ENCODE measurements at places on chromosomes 12 and 14.

DNA sequence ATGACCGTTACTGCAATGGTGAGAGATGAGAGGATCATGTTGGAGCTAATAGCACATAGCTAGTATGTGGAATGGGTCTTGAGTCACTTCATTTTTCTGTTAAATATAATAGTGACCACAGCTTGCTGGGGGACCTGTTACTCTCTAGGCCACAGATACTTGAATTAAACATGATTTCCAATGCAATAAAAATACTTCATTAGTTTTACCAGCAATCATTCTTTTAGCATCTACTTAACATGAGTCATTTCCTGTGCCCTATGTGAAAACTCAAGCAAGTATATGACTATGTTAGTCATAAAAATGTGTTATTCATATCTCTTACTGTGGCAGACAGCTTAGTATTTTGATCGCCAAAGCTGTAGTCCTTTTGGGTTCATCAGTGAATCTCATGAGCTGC is 798.8 kb downstream of the SLC16A7 start:
- no peak for DNase-seq

DNA sequence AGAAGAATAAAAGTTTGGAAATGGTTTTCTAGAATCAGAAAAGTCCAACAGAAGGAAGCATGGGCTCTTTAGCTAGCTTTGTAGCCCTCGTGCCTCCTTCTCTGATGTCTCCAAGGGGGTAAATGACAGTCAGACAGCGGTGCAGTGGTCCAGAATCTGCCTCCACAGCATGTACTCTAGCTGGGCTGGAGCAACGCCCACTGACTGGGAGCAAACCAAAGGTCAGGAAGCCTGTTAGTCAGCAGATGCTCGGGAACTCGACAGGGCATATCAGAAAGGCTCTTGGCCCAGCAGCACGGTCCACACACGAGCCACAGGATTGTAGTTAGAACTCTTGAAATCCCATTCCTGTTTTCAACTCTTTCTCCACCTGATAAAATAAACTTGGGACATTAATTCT is 164.3 kb downstream of the GRIN2B start:
- no peak for DNase-seq

GRCh38 chr12:124884587-124885438 is 21.1 kb upstream of the SCARB1 start:
- DNase-seq: peak; percentile 70

DNA sequence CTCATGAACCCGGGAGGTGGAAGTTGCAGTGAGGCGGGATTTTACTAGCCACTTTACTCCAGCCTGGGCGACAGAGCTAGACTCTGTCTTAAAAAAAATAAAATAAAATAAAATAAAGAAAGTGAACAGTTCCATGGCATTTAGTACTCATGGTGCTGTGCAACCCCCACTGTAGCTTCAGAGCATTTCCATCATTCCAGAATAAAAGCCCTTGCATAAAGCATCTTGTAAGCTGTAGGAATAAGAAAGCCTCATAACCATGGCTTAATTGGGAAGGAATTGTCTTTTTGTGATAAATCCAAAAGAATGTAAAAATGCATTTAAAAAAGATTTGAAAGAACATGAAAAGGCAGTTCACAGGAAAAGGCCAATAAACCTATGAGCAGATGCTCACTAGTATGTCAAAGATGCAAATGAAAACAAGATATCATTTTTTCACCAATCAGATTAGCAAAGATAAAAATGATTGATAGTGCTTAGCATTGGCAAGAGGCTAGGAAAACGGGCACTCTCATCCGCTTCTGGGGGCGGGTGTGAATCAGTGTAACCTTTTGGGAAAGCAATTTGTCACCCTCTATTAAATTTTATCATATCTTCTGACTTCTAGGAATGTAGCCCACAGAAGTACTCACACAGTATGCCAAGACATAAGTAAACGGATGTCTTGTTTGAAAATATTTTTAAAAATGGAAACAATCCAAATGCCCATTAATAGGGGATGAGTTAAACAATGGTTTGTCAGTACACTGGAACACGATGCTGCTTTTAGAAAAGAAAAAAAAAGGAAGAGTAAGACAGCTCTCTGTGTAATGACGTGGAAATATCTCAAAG is 46.6 kb downstream of the CFAP251 start:
- peak; percentile 42 for DNase-seq

DNA sequence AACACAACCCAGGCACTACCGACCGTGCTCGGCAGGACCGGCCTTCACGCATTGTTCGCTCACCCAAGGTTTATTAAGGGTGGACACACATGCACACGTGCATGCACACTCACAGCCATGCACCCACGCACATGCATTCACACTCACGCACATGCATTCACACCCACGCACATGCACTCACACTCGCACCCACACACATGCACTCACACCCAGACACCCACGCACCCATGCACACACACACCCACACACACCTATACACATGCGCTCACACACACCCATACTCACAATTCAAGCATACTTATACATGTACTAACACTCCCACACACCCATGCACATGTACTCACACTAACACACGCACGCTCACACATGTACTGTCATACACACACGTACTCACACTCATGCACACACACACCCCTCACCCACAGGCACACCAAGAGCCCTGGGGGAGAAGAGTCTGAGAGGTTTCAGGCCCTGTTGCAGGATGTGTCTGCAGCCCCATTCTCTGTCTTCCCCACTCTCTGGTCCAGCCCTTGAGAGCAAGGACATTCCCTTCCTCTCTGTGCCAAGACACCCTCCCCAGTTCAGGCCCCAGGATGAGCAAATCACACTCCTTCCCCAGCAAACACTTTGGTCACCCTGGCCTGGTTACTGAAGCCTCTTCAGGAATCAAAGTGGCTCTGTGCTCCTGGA is 49.4 kb upstream of the BCL11B start:
- DNase-seq: no peak

DNA sequence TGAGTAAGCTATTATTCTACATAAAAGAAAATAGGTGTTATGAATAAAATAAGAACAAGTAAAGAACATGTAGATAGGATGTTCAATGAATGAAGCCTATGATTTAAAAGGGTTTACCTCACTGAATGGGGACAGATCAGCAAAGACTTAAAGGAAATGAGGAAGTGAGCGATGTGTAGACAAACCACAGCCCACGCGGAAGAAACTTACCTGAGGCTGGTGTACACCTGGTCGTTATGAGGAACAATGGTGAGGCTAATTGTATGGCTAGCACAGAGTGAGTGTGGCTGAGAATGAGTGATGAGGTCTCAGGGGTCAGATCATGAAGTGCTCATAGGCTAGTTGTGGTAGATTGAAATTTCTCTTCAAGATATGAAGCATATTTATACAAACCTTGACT is 221.7 kb downstream of the ALG10B start:
- DNase-seq: no peak

GRCh38 chr12:47378907-47379306 is 299.1 kb upstream of the AMIGO2 start:
- DNase-seq: no peak

DNA sequence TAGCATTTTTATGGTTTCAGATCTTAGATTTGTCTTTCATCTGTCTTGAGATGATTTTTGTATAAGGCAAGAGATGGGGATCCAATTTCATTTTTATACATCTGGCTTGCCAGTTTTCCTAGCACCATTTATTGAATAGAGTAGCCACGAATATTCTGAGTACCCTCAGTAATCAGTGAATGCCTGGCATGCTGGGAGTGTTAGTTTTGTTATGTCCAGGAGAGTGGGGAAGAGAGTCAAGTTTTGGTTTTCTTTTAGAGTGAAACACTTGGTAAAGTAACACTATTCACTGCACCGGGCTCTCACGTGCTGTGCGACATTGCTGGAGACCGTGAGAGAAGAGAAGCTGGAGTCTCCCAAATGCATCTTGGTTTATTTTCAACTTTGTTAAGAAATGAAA is 31.3 kb downstream of the DERA start:
- no peak for DNase-seq

GRCh38 chr12:66538970-66539369 is 139.9 kb downstream of the GRIP1 start:
- no peak for DNase-seq

- no peak for DNase-seq
Observed at GRCh38 chr14:99604766-99605298, 825 bp upstream of the CCDC85C start.

DNA sequence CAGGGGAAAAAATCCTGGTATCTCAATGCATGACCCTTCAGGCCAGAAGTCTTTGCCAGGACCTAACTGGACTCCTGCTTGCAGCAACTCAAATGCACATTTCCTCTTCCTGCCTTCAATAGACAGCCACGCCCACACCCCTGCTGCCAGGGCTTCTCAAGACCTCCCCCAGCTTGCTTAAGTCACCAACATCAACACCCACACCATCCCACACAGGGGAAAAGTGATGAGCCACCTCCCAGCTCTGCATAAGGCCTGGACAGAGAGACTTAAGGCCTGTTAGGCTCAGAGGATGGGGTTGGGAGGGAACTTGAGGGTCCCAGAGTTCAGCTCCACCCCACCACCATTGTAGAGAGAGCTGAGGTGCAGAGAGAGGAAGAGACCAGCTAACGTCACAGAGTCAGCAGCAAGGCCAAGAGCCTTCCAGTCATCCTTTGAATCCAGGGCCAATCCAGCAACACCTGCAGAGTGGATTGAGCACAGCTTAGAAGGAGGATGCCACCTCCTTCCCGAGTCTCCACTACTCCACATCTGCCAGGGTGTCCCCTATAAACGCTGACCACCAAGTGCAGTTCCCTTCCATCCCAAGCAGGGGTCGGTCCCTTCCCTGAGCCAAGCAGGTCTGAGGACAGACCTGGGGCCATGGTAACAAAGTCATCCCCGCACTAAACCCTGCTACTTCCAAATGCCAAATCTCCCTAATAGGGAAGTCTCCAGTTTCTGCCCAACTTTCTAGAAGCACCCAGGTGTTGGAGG is 50.0 kb downstream of the KDM2B start:
- no peak for DNase-seq

GRCh38 chr12:19546611-19547162 is 107.4 kb downstream of the AEBP2 start:
- no peak for DNase-seq

- DNase-seq: no peak
Observed at GRCh38 chr12:58757422-58757821, 162.9 kb downstream of the LRIG3 start.

DNA sequence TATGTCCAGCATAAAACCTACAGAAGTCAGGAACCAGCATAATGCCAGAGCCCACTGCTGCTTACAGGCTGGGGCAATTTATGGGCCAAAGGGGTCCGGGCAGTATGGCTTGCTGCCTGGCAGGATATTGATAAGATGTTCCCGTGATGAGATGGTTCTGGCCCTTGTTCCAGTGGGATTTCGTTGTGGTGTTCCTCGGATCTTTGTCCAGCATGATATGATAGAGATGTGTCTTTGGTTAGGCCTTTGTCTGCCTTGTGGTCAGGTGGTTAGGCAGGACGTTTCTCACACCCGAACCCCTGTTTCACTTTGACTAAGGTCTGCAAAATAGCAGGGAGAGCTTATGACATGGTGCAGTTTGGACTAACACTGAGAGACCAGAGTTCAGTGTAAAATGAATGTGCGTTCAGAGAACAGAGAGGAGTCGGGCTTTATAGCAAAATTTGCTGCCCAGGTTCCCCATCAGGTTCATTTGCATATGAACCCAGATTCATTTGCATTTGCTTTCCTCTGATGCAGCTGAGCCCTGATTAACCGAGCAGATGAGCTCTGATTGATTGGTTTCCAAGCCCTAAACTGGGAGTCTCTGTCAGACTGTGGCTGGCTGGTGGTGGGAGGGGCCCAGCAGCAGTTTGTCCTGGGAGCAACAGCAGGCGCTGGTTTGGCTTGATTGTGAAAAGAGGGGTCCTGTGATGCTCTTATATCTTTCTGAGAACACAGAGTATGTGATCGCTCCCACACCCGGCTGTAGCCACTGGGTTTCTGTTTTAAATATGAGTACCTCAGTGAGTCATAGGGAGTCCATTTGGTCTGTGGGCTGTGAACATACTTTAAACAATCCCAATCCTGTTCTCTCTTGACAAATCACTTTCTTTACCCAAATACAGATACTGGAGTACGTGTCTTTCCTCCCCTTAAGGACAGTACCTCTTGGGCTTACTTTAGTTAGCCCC is 156.3 kb upstream of the PZP start:
- DNase-seq: no peak

- DNase-seq: no peak
Observed at GRCh38 chr14:51206462-51206861, 33.6 kb upstream of the TMX1 start.

- peak; percentile 62 for DNase-seq
Observed at GRCh38 chr14:53542732-53543131, 389.6 kb upstream of the DDHD1 start.

GRCh38 chr12:66065641-66066136 is 64.9 kb downstream of the LLPH start:
- DNase-seq: no peak

DNA sequence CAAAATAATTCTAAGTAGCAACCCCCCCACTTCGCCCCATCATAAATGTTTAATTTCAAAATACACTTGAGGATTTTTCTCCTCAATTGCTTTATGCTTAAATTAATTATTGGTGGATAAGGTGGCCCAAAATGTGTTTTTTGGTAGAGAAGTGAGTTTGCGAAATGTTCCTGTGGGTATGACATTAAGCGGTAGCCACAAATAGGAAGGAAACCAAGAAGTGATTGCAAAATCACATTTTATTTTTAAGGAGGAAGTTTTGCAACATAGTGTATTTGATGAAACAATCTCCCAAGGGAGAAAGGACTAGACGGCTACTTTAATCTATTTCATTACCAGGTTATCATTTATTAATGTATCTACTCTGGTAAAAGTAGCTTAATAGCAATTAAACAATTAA is 25.5 kb downstream of the SLC25A3 start:
- DNase-seq: no peak

DNA sequence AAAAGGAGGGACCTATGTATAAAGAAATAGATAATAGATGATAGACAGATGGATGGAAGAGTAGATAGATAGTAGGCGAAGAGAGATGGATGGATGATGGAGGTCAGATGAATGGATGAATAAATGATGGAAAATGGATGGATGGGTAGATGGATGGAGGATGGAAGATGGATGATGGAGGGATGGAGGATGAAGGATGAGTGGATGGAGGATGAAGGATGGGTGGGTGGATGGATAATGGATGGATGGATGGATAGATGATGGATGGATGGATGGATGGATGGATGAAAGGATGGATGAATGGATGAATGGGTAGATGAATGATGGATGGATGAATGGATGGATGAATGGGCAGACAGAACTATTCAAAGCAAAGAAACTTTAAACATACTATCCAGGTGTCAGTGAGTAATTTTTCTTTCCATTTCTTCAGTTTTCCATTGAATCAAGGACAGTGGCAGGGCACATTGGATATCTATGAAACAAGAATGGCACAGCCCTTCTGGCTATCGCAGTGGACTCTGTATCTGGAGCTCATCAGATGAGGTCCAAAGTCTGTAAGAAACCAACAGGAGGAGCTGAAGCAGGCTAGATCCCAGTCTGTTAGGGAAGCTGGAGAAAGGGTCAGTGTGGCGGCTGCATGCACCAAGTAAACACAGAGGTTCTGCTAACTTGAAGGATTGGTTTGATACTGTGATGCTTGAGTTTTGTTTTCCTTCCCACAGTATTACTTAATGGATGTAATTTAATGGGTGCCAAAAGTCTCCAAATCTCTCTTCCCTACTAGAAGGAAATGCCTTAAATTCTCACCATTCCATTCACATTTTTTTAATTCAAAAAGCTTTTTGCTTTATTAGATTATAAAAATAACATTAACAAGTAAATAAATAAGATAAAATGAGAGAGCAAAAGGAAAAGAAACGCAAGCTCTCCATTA is 18.1 kb upstream of the MED13L start:
- DNase-seq: no peak

GRCh38 chr14:103625356-103626095 is 3.5 kb upstream of the KLC1 start:
- no peak for DNase-seq
